ENCODE measurements at places on chromosomes 11 and 22.

DNA sequence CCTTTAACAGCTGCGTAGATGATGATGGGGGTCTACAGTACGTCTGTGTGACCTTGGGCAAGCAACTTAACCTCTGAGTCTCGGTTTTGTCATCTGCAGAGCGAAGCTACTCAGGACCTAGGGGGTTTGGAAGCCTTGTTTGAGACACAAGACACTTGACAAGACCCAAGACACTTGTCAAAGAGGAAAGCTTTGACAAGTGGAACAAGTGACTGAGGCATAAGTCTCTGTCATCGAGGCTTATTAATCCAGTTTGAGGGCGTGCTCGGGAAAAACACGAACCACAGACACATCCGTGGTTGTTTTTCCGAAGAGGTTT, 732 bp upstream of the PC start:
- no peak for DNase-seq

DNA sequence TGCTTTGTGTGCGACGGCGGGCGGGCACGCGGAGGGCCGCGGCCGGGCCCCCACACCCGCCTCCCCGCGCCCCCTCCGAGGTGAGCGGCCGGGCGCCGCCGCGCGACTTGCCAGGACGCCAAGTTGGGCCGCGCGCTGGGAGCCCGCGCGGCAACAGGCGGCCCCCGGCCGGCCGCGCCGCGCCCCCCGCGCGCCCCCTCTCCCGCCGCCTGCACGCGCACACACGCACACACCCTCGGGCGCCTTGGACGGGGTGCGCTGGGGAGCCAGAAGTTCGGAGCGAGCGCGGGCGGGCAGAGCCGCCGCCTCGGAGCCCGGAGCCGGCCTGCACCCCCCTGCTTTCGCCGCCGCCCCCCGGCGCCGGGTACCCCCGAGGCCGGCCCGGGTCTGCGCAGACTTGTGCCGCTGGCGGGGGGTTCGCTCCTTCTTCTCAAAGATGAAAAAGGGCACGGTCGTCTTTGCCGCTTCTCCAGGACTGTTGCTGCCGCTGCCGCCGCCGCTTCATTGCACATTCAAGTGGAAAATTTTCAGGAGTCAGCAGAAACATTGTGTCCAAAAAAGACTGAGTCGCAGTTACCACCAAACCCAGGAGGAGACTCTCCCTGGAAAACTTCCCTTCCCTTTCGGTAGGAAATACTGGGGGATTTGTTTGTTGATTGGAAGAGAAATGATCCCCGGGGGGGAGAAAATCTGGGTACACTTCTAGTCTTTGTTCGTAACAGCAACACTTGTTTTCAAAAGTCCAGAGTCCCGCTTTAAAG, 895 bp downstream of the TEAD1 start:
- DNase-seq, result no peak

- DNase-seq, result no peak
These were observed 110.3 kb upstream of the PITPNB start for GRCh38 chr22:28029201-28029948.

GRCh38 chr11:116563712-116564047, 209.1 kb downstream of the BUD13 start:
- DNase-seq, result no peak

DNA sequence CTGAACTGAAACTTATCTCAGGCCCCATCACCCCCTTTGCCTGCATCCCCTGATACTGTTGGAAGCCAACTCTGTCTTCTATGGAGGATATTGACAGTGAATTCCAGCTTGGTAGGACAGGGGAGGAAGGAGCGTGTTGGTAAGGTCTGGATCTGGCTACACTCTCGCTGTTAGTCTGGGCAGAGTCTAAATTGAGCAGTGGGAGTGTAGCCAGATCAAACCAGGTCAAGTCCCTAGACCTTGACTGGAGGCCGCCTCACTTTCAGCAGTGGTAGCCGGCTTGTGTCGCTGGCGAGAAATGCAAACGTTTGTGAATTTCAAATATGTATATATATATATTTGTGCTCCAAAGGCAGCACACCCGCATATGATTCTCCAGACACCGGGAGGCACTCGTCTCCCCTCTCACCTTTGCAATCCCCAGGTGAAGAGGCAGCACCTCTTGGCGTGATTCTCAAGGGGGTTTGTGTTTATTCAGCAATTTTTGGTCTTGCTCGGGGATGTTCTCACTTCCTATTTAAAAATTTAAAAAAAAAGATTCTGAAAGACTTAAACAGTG, 26.7 kb downstream of the DHCR7 start:
- DNase-seq, result no peak

- no peak for DNase-seq
These were observed 36.9 kb upstream of the POLA2 start for GRCh38 chr11:65224930-65225278.

GRCh38 chr11:6733326-6734275, 38.2 kb downstream of the OR2AG2 start:
- no peak for DNase-seq

- DNase-seq, result no peak
These were observed 70.4 kb upstream of the KCNQ1OT1 start for GRCh38 chr11:2770096-2770751.

DNA sequence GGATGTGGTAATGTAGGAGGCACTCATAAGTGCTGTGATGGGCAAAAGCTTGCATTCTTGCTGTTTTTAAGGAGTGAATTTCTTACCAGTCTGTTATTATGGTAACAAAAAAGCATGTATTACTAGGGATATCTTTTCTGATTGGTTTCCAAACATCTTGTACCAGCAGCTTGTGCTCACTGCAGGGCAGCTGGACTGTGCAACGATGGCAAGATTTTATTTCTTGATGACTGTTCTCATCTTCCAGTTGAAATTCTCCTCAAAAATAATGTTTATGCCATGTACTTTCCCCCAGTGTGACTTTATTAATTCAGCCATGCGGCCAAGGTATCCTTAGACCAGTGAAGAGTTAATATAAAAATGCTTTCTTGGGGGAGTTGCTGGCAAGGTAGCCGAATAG, 35.4 kb downstream of the EMSY start:
- DNase-seq, result no peak

DNA sequence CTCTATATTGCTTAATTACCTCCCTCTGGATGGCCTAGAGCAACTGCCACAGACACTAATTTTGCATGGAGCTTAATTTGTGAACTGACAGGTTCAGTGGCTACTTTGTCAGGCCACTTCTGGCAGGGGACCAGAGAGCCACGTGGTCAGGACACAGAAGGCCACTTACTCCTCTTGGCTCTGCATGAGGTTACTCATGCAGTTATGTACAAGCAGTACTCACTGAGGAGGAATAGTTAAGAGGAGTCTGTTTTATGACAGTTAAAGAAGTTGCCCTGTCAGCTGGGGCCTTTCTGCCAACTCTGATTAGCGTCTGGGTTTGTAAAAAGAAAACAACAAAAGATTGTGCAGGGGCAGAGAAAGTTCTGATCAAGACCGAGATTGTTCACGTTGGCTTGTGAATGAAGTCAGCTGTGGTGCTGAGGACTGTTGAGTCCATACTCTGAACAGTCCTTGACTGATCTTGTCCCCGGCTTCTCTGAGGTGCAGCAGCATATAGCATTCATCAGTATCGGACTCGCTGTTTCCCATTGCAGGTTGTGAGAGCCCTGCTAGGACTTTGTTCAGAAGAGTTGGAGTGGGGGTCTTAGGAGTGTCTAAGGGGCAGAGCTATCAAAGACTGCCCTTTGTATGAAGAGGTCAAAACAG, 41.4 kb downstream of the PPFIBP2 start:
- DNase-seq, result no peak
